GM06990 (cell line): ENCODE measurements at places on chromosomes 6 and 20.
A peak's percentile ranks its signal among the peaks of the same experiment; 100 is the strongest.

- DNase-seq, result no peak
Measured at GRCh38 chr6:53130569-53131290, 17.9 kb downstream of the GCM1 start.

DNA sequence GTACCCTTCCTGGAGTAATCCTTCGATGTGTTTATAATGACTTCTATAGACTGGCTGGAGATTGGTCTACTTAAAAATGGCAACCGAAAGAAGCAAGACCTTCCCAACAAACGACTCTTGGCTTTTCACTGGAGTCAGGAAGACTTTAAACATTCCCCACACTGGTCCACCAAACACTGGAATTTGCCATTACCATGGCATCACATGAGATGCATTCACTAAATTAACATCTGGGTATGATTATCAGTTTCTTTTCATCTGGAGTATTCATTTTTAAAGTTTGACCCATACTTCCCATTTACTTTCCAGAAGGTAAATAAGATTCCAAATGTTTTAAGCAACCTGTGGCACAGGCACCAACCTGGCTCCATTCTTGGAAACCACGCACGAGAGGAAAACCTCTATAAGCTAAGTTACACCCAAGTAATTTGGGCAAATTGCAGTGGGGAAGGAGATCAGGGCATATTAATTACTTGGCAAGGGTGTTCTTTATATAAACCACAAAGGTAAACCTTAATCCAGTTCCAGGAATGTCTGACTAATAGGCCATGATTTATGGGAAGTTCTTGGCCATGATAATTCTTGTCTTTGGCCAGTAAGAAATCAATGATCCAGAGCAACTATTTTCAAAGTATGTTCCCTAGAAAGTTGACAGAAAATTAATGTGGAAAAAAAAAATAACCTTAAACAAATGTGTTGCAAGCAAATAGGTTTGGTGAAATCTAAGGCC is 190.0 kb upstream of the COL21A1 start:
- DNase-seq, result no peak

DNA sequence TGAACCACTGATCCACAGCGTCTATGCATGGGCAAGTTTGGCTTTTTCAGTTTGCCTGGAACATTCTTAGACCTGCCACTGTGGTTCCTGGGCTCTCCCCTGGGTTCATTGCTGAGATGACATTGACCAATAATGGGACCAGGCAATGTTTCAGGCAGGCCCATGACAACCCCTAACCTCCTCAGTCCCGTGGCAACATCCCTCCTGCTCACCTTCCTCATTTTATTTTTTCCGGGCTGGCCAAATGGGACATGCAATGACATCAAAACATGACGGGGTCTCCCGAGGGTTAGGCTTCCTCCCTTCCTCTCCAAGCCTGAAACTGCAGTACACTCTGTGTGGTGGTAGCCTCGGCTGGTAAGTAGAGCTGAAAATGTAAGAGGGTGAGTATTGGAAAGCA is 234.0 kb upstream of the RREB1 start:
- DNase-seq, result no peak

GRCh38 chr6:54440549-54440948 is 132.3 kb downstream of the TINAG start:
- no peak for DNase-seq

GRCh38 chr6:81801489-81801888 is 49.0 kb upstream of the TENT5A start:
- DNase-seq, result no peak

DNA sequence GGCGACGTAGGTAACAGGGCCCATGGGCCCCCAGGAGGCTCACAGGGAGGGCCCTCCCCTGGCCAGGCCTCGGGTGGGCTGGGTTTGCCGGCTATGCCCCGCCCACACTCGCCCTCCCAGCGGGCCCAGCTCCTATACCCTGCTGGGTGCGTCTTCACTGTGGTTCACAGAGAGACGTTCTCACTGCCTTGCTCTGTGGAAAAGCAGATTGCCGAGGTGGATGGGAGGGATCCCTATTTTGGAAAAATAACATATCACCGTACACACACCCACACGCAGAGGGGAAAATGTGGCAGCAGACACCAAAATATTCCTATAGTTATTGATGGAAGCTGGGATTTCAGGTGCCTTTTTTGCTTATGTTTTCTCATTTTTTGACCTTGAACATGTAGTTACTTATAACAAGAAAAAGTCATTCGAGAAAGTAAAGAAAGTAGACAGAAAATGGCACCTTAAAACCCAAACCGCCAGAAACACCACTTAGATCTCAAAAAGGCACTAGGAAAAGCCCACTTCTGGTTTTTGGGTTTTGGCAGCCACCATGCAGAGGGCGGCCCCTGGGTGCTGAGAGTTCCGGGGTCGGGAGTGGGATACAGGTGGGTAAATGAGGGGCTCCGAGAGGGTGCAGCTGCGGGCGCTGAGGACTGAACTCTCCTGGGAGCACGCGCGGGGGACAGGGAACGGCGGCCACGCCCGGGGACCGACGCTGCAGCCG is 49.4 kb downstream of the TMEM242 start:
- DNase-seq, result peak; percentile 68

- DNase-seq, result no peak
Measured at GRCh38 chr6:11731423-11731822, 47.2 kb downstream of the ADTRP start.

- peak; percentile 74 for DNase-seq
Measured at GRCh38 chr20:48620507-48621375, 207.1 kb downstream of the PREX1 start.

DNA sequence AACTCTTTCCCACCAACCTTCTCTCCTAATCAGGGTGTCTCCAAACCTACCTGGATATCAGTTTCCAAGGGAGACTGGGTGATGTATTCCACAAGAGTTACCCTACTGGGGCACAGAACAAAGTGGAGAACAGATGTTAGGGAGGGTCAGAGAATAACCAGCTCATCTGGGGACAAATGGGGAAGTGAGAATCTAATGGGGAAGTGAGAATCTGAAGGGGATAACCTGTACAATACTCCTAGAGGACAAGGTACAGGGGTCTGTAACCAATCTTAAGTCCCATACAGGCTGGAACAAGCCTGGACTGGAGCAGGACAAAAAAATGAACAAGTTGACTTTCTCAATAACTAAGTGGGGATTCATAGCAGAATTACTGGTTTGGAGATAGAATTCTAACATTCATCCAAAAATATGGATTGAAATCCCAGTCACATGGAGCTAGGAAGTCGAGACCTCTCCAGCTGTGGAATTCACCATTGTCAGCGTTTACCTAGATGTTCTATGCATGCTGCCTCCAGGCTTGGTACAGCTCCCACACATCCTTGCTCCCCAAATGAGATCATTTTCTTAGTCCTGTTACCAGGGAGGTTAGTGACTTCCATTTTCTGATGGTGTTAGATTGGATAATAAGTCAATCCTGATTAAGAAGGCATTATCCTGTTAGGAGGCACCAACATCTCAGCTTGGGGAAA is 214.8 kb upstream of the MOCS1 start:
- peak; percentile 43 for DNase-seq

DNA sequence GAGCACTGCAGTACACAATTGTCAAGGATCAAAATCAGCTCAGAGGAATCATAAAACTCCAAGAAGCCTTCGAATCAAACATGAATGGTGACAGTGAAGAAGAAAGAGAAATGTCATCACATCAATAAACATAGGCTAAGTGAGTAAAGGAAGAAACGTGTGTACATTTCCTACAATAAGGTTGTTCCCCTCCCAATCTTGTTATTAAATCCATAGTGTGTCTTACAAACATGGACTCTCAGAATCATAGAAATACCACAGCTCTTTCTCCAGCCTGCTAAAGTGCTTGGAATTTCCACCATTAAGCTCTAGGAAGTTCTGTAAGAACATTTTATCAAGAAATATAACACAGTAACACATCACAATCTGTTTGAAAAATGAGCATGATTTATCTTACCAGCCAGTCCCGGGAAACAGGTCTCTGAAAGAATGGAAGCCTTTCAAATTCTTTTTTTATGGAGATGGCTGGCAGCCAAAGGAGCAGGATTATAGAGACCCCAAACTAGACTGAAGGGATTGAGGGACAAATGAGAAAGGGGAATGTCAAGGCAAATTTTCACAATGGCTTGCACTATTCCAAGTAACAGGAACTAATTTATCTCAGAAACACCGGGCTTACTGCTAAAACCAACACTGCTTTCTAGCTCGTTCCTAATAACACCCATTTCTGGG is 4.5 kb upstream of the TNFAIP3 start:
- no peak for DNase-seq

DNA sequence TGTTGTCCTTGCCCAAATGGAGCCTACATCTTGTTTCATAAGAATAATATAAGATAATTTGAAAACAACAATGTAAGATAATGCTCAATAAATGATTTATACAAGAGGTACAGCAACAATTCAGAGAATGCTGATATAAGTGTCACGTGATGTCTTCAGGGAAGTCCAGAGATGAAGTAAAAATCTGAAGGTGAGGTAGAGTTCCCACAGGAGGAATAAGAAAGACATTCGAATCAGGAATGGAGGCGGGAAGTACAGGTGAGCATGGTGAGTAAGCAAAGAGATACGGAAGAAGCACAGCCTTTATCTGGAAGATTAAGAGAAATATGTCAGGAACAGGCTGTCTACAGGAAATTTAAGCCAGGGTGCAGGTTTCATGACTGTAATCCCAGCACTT is 165.9 kb upstream of the MARCKS start:
- no peak for DNase-seq

- no peak for DNase-seq
Measured at GRCh38 chr20:56429502-56429901, 17.4 kb downstream of the CASS4 start.

- DNase-seq, result no peak
Measured at GRCh38 chr20:24672886-24673677, 203.7 kb downstream of the SYNDIG1 start.
